Stimulated activated CD4-positive, alpha-beta T cell treated with anti-CD3 and anti-CD28 coated beads, TNF-alpha, amount 100 ng/mL, for 1 hour (primary cell): ENCODE measurements at places on chromosomes 2 and 18.

- no peak for DNase-seq
These were observed 10.9 kb upstream of the HOXD1 start for GRCh38 chr2:176177580-176178037.

- DNase-seq, result no peak
These were observed 67.9 kb upstream of the TXNDC2 start for GRCh38 chr18:9817725-9818422.

GRCh38 chr2:68251855-68252399 is 405 bp downstream of the PPP3R1 start:
- DNase-seq, result no peak

DNA sequence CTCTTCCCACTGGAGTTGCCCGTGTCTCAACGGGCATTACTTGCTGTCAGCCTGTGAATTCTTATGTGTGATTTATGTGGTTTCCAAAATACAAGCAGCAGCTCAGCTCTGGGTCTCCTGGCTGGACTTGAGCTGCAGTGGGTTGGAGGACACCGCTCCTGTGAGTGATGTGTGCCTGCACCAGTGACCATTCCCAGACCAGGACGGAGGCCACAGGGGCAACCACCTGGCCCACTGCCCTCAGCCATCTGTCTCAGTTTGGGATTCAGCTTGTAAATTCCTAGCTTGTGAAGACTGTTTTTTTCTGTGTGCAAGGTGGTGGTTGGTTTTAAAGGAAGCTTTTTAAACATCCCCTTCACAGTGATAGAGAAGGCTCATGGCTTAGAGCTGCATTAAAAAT is 261.0 kb downstream of the BCL2 start:
- no peak for DNase-seq

DNA sequence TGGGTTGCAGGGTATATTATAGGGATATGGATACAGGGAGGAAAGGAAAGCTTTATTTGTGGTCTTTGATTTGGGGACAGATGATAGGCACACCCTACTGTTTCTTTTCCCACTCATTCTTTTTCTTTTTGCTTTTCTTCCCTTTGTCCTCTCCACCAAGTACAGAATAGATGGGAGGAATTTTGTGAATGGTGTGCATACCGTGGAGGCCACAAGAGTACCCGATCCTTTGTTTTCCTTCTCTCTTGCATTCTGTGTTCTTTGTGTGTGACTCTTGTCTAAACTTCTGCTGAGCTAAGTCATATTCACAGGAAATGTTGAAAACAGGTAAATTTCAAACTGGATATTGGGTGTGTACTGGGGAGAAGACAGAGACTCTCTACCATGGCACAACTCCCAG is 321.4 kb upstream of the SLC8A1 start:
- no peak for DNase-seq

DNA sequence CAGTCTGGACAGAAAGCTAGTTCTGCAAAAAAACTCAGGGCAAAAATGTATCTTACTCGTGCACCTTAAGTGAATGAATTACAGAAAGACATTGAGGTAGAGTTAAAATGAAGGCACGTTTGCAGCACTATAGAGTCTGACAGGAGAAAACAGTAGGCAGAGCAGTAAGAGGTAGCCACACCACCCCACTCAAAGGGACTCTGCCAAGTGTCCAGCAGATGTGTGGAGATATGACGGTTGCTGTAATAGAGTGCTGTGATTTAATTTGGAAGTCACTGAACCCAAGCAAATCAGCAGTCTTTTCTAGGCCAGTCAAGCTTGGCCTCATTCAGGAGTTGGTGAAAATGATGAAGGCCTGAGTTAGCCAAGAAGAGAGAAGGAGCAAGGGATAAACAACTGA is 464.4 kb downstream of the PTPRM start:
- DNase-seq, result no peak

GRCh38 chr2:99660616-99661406 is 171.0 kb upstream of the REV1 start:
- no peak for DNase-seq

DNA sequence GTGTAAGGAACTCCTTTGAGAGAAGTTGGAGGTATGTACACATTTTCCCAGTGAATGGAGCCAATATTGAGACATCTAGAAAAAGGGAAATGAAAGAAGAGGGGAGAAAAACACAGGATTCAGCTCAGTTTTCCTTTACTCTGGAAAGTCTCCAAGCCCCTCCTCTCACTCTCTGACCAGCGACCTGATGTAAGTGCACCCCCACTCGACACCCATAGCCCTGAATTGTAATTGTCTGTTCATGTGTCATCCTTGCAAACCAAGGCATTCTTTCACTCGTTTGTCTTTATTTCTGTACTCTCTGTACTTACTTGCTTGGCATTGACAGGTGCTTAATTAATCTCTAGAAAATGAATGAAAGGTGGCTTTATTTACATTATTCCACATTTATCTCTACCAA is 55.7 kb upstream of the CTAGE1 start:
- DNase-seq, result no peak

GRCh38 chr2:22626621-22627020 is 758.4 kb upstream of the KLHL29 start:
- DNase-seq, result no peak

DNA sequence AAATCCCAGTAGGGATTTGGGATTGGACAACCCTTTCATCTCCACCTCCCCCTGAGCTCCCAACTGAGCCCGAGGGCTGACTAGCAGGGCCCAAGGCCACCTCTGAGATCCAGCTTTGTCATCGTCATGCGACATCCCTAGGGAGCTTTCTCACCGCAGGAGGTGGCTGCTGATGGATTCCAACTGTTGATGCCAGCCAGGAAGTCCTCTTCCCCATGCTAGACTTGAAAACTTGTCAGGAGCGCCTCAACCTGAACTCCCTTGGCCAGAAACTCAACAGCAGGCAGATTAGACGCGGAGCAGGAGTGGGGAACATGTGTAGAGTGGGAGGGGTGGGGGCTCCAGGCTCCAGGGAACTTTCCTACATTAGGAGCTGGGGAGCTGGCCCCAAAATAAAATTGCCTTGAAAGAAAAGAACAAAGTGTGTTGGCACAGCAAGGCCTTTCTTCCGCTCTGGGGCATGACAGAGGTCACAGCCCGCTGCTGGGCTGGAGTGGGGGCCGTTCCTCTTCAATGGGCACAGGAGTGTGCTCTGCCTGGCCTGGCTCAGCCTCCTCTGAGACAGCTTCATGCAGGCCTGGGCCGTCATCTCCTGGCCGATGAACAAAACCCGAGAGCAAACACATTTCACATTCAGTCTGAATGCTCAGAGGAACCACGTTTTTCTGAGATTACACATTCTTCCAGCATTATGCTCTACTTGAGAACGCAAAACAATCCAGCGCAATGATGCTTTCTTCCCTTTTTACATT is 34.5 kb downstream of the EMILIN2 start:
- DNase-seq, result no peak

DNA sequence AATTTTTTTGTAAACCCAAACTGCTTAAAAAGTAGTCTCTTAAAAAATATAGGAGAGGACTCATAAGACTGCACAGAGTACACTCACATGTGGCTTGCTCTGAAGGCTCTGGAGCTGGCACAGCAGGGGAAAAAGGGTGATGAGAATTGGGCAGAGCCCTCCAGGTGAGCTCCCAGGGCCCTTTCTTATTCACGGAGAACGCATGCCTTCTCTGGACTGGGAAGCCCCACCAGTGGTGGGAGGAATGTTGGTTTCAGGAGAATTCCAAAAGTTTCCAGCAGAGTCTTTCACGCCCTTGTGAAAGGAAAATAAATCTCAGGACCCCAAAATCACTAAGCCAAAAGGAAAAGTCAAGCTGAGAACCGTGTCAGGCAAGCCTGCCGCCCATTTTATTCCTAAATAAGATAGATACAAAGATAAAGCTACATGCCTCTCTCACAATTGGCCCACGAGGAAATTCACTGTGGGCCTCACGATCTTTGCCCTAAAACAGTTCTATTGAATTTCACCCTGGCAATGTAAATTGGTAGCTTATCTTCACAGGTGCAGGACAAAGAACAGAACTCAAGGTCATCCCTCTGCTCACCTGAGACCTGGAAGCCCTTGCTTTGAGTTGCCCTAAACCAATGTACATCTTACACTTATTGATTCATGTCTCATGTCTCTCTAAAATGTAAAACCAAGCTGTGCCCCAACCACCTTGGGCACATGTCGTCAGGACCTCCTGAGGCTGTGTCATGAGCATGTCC is 15.5 kb upstream of the MC5R start:
- no peak for DNase-seq

DNA sequence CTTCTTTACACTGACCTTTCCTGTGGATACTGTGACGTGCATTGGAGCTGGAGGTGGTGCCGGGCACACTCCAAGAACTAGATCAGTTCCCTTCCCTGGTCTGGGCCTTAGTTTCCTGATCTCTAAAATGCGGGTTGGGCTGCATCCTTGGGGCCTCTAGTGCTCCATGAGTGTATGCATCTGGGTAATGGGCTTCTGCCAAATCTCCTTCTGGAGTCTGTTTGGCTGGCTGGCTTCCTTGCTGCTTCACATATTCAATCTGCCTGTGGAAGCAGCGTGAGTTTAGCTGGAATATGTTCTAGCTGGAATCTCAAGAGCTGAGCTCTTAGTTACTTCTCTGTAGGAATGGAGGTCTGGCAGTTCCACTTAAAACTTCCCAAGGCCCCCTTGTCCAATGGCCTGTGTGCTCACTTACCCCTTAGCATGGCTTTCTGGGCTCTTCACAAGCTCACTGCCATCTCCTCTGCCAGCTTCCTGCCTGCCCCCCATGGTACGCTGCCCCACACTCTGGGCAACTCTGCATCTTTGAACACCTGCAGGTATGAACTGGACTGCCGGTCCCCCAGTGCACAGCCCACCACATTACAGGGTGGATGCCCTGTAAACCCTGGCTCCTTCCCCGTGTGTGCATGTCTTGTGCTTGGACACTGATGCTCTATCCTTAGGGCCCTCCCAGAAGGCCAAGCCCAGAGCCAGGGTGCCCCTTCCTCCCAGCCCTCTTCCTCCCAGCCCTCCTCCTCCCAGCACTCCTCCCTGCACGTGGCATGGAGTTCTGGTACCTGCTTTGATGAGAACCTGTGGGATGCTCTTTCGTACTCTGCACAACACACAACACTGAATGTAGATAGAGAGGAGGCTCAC is 103.6 kb upstream of the SMAD2 start:
- no peak for DNase-seq
